Lung (tissue), 17 donors: ENCODE measurements at places on chromosomes 16 and 17.

GRCh38 chr17:4839965-4840892 lies 7.1 kb downstream of the MINK1 start:
- H3K27ac ChIP-seq = no peak overlapping the region
- H3K4me3 ChIP-seq = no peak overlapping the region
- no peak for DNase-seq
- peaks cover 2% of the 10 kb centered on the region for H3K4me1 ChIP-seq
- no peaks in the 10 kb centered on the region for H3K27me3 ChIP-seq

DNA sequence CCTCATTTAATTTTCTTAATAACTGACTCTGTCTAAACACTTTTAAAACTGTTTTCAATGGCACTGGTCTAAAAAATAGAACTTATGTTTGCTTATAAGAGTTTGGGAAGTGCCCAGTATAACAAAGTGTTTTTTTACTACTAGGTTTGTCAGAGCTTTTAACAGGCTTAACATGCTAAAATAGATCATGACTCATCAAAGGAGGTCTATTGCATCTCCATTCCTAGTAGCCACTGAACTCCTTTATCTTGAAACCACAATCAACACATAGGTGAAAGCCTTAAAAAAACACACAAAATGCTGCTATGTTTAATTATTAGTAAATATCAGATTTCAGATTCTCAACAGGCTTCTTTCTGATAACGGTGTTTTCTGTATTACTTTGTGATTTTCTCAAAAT lies 196.4 kb upstream of the KIF2B start:
- H3K36me3 ChIP-seq = no peaks in the 10 kb centered on the region
- H3K4me1 ChIP-seq = no peaks in the 10 kb centered on the region
- H3K27ac ChIP-seq = no peak overlapping the region
- DNase-seq = no peak

- no peak overlapping the region for H3K4me3 ChIP-seq
- DNase-seq = no peak
- no peak overlapping the region for H3K27ac ChIP-seq
- H3K4me1 ChIP-seq = no peaks in the 10 kb centered on the region
- H3K36me3 ChIP-seq = no peaks in the 10 kb centered on the region
Measured at GRCh38 chr17:66143657-66144282, 48.2 kb downstream of the CEP112 start.

DNA sequence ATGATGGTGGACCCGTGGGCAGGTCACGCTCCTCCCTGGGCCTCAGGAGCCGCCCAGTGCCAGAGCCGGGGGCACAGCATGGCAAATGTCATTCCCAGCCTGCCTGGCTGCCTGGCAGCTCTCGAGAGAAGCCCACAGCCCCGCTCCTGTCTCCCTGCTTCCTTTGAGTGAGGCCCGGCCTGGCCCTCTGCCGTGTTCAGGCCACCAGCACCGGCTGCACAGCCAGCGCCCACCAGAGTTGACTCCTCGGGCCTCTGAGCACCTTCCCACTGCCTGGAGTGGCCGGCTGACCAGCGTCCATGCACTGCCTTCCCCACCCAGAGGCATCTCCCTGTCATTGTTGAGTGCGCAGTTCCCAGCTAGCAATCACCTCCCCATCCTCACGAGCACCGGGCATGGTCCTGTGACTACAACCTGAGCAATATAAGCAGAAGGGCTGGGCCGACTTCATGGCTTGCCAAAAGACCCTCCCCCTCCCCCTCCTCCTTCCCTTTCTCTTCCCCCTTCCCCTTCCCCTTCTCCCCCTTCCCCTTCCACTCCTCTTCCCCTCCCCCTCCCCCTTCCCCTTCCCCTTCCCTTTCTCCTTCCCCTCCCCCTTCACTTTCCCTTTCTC lies 11.9 kb upstream of the SLC38A10 start:
- no peak overlapping the region for H3K4me3 ChIP-seq
- peaks cover 17% of the 10 kb centered on the region for H3K4me1 ChIP-seq
- H3K27ac ChIP-seq = no peak overlapping the region
- no peaks in the 10 kb centered on the region for H3K36me3 ChIP-seq
- no peaks in the 10 kb centered on the region for H3K27me3 ChIP-seq

DNA sequence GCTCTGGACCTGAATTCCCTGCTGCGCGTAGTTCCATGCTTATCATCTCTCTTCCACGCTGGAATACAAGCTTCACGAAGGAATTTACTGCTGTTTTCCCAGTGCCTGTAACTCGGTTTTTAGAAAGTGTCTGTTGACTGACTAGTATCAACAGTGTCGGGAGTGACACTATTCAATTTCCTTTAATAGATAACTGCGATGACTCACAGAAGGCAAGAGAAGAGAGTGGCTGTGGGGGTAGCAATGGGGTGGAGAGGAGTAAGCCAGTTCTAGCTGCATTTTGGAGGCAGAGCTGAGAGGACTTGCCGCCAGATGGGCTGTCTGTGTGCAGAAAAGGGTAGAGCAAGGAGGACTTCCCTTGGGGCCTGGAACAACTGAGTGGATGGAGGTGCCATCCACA lies 25.2 kb downstream of the B4GALNT2 start:
- H3K4me3 ChIP-seq = no peak overlapping the region
- DNase-seq = no peak
- H3K36me3 ChIP-seq = no peaks in the 10 kb centered on the region

- H3K36me3 ChIP-seq = no peaks in the 10 kb centered on the region
- H3K4me1 ChIP-seq = no peaks in the 10 kb centered on the region
- peaks cover 2% of the 10 kb centered on the region for H3K27me3 ChIP-seq
- H3K4me3 ChIP-seq = no peak overlapping the region
Measured at GRCh38 chr16:89599902-89600301, 13.5 kb upstream of the DPEP1 start.

- no peaks in the 10 kb centered on the region for H3K27me3 ChIP-seq
- no peak overlapping the region for H3K27ac ChIP-seq
- H3K36me3 ChIP-seq = peaks cover 1% of the 10 kb centered on the region
- DNase-seq = no peak
- H3K4me1 ChIP-seq = no peaks in the 10 kb centered on the region
- H3K4me3 ChIP-seq = no peak overlapping the region
Measured at GRCh38 chr17:78138204-78139060, 7.8 kb upstream of the C17orf99 start.

- no peaks in the 10 kb centered on the region for H3K27me3 ChIP-seq
- no peak overlapping the region for H3K27ac ChIP-seq
- H3K4me3 ChIP-seq = no peak overlapping the region
- H3K4me1 ChIP-seq = no peaks in the 10 kb centered on the region
- no peak for DNase-seq
- no peaks in the 10 kb centered on the region for H3K36me3 ChIP-seq
Measured at GRCh38 chr17:28151001-28151400, 108.5 kb downstream of the NLK start.

- DNase-seq = no peak
- no peaks in the 10 kb centered on the region for H3K36me3 ChIP-seq
Measured at GRCh38 chr17:17573912-17574311, 17.6 kb downstream of the PEMT start.

- no peak overlapping the region for H3K4me3 ChIP-seq
- no peak for DNase-seq
- no peaks in the 10 kb centered on the region for H3K27me3 ChIP-seq
- H3K36me3 ChIP-seq = peaks cover 34% of the 10 kb centered on the region
- no peak overlapping the region for H3K27ac ChIP-seq
Measured at GRCh38 chr17:45029096-45029495, 22.3 kb downstream of the DCAKD start.

- peaks cover 2% of the 10 kb centered on the region for H3K27me3 ChIP-seq
- H3K4me1 ChIP-seq = peaks cover 6% of the 10 kb centered on the region
- DNase-seq = no peak
- H3K27ac ChIP-seq = no peak overlapping the region
Measured at GRCh38 chr16:3149193-3149530, 14.3 kb downstream of the ZNF213 start.

GRCh38 chr17:46944931-46945330 lies 22.0 kb downstream of the GOSR2 start:
- no peaks in the 10 kb centered on the region for H3K27me3 ChIP-seq
- no peak for DNase-seq
- no peak overlapping the region for H3K27ac ChIP-seq

DNA sequence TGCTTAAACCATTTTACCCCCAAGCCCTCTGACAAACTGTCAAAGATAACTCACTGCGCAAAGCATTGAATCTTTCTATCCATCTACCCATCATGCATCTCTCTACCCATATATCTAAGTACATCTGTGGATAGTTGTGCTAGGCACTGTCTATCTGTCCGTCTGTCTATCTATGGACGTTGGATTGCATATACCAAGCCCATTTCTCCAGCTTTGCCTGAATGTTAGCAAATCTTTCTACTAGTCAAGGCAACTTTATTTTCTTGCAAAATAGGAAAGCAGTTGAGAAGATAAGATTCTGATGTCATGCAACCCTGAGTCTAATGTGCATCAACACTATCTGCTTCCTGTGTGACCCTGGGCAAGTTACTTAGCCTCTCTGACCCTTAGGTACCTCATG lies 117.2 kb downstream of the XYLT1 start:
- no peak overlapping the region for H3K27ac ChIP-seq
- H3K27me3 ChIP-seq = no peaks in the 10 kb centered on the region
- no peak overlapping the region for H3K4me3 ChIP-seq
- DNase-seq = no peak
- H3K4me1 ChIP-seq = peaks cover 16% of the 10 kb centered on the region

GRCh38 chr16:77332792-77333191 lies 102.0 kb downstream of the ADAMTS18 start:
- H3K4me1 ChIP-seq = peaks cover 8% of the 10 kb centered on the region
- DNase-seq = peak; percentile 21
- H3K27ac ChIP-seq = no peak overlapping the region
- no peaks in the 10 kb centered on the region for H3K36me3 ChIP-seq

DNA sequence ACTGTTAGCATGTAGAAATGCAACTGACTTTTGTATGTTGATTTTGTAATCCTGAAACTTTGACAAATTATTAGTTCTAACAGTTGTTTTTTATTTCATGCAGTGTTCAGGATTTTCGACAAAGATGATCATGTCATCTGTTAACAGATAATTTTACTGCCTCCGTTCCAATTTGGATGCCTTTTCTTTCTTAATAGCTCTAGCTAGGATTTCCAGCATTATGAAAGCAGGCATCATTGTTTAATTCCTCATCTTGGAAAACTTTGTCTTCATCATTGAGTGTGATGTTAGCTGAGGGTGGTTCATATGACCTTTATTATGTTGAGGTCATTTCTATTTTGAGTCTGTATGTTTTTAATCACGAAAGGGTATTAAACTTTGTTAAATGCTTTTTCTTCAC lies 31.9 kb downstream of the RMI2 start:
- peaks cover 4% of the 10 kb centered on the region for H3K4me1 ChIP-seq
- no peaks in the 10 kb centered on the region for H3K36me3 ChIP-seq
- DNase-seq = peak; percentile 83
- H3K4me3 ChIP-seq = no peak overlapping the region
- H3K27me3 ChIP-seq = no peaks in the 10 kb centered on the region

- DNase-seq = no peak
- H3K27me3 ChIP-seq = no peaks in the 10 kb centered on the region
- H3K4me1 ChIP-seq = no peaks in the 10 kb centered on the region
- no peak within 1 kb of the TSS for H3K4me3 ChIP-seq
- H3K36me3 ChIP-seq = no peaks in the 10 kb centered on the region
Measured at GRCh38 chr17:10372906-10373305, at the start of gene MYH13. MYH13 (minus strand) TSS chr17:10373006; CDS start chr17:10364530, 8,476 bp downstream.

DNA sequence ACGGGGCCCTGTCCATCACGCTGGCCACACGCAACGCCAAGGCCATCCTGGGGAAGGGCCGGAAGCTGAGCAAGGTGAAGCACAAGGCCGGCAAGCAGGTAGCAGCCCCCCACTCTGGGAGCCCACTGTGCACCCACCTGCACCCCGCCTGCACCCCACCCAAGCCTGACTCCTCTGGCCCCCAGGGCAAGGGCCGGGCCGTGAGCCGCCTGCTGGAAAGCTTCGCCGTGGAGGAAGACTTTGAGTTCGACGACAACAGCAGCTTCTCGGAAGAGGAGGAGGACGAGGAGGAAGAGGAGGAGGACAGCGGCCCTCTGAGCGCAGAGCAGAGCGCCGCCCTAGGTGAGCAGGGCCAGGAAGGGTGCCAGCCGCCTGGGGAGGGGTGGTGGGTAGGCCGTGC lies 54.0 kb downstream of the ACTG1 start:
- DNase-seq = no peak
- H3K27ac ChIP-seq = peak overlapping the region; percentile 69
- H3K4me1 ChIP-seq = peaks cover 7% of the 10 kb centered on the region

DNA sequence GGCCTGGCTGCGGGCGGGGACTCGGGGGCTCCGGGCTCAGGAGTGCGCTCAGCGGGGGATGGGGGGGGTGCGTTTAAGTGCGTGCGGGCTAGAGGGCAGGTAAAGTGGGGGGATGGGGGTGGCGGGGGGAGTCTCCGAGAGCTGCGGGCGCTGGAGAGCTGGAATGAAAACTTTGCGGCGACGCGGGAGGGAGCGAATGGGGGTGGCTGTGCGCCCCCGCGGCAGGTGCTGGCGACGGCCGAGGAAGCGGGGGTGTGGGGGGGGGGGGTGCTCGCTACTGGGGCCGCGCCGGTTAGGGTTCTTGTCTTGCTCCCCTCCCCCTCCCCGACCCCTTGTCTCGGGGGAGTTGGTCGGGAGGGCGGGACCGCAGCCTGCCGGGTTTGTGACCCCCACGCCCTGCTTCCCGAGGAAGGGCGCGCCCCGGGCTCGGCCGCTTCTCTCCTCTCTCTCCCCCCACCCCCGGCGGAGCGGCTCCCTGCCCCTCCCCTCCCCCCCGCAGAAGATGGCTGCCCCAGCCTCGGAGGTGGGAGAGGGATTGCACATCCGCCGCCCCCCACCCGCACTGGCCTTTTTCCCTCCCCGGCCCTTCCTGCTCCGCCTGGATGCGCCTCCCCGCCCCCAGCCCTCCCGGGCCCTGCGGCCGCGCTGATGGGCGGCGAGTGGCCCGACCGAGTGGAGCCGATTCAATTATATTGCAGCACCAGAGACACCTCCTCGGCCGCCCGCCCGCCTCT lies 649 bp downstream of the GSE1 start:
- no peaks in the 10 kb centered on the region for H3K27me3 ChIP-seq
- peaks cover 23% of the 10 kb centered on the region for H3K4me1 ChIP-seq
- peak; percentile 64 for DNase-seq
- no peaks in the 10 kb centered on the region for H3K36me3 ChIP-seq

DNA sequence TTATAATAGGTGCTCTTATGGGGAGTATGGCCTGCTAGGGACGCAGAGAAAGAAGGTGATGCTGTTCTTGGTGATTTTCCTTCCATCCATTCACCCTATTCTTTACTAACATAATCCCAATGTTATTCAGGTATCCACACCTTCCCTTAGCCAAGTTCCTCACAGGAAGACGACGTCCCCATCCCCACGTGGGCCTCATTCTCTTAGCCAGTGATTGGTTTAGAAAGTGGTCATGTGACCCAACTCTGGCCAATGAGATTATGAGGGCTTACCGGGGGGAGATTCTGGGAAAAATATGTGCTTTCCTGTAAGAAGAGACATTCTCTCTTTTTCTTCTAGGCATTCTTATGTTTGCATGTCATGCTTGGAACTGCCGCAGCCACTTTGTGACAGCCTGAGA lies 474.7 kb downstream of the HAPSTR1 start:
- H3K36me3 ChIP-seq = no peaks in the 10 kb centered on the region
- no peak overlapping the region for H3K4me3 ChIP-seq
- H3K27ac ChIP-seq = no peak overlapping the region
- no peak for DNase-seq
- H3K27me3 ChIP-seq = no peaks in the 10 kb centered on the region
- no peaks in the 10 kb centered on the region for H3K4me1 ChIP-seq

DNA sequence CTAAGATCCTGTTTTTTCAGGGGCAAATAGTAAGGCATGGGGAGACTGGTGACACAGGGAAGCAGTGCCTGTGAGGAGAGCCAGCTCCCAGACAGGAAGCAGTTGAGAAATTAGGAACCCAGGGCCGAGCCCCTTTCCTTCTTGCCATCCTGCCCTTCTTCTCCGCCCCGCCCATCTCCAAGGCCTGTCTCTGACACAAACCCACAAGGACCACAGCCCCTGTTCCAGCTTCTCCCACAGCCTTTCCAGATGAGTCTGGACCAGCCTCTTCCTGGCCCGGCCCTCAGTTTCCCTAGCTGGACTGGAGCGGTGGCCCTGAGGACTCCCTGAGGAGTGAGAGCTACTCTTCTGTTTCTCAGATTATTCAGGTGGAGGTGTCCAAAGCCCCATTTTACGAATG lies 9.9 kb downstream of the CCDC102A start:
- no peaks in the 10 kb centered on the region for H3K4me1 ChIP-seq
- DNase-seq = no peak
- no peak overlapping the region for H3K27ac ChIP-seq
